ENCODE measurements at places on chromosomes 6 and 20.

DNA sequence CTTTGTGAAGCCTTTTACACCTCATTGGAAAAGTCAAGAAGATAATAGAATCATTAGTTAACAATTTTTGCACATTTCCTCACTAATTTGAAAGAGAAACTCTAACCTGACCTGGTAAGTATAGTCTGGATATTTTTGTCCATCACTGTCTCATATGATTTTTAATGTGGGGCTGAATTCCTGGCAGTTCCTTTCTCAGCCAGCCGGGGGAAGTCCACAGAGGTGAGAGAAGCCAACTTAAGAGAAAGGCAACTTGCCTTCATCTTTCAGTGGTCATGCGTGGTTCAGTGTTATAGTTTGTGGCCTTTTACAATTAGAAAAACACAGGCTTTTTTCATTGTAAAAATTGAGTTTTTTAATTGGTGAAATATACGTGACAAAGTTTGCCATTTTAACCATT is 80.6 kb downstream of the CDYL start:
- no peak for DNase-seq

DNA sequence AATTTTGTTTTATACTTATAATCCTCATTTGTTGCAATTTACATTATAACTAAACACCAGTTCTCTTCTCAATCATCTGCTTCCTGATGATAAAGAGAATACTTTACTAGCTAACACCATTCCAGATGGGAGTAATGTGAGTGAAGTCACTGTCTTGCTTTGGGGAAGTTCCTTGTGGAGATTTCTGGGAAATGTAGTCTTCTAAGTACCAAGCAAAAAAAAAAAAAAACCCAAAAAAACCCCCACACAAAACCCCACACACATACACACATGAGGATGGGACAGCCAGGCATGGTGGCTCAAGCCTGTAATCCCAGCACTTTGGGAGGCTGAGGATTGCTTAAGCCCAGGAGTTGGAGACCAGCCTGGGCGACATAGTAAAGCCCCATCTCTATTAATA is 2.2 kb upstream of the SNPH start:
- no peak for DNase-seq

- DNase-seq = no peak
Measured at GRCh38 chr6:104589940-104590339, 269.8 kb downstream of the HACE1 start.

- no peak for DNase-seq
Measured at GRCh38 chr6:91279740-91280493, 693.0 kb upstream of the MAP3K7 start.

DNA sequence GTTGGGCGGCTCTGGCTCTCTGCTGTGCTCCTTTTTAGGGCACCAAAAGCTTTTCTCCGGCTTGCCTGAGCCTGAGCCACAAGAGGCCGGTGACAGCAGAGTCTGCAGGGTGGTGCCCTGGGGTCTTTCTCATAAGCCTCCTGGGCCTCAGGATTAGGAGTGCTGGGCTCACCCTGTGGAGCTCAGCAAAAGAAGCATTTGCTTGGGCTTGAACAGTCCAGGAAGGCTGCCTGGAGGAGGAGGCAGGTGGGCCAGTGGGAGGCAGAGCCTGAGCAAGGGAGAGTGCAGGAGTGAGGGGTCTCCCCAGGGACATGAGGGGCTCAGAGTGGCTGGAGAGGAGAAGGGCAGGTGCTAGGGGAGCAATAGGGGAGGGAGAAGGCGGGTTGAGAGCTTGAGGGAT is 32.9 kb upstream of the MRGBP start:
- DNase-seq = no peak

GRCh38 chr6:12479881-12480280 is 189.7 kb downstream of the EDN1 start:
- no peak for DNase-seq

- no peak for DNase-seq
Measured at GRCh38 chr20:35496481-35496880, 33.0 kb downstream of the C20orf173 start.

- no peak for DNase-seq
Measured at GRCh38 chr20:33656010-33656782, 5.9 kb upstream of the C20orf144 start.

DNA sequence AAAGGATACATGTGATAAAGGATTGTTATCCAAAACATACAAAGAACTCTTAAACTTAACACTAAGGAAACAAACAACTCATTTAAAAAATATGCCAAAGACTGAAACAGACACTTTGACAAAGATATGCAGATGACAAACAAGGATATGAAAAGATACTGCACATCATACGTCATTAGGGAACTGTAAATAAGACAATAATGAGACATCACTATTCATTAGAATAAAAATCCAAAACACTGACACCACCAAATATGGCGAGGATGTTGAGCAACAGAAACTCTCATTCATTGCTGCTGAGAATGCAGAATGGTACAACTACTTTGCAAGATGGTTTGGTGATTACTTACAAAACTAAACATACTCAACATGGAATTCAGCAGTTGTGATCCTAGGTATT is 156.5 kb upstream of the FOXA2 start:
- DNase-seq = no peak

GRCh38 chr6:163263998-163264661 is 150.4 kb upstream of the QKI start:
- DNase-seq = no peak

GRCh38 chr20:22004946-22005345 is 299.5 kb downstream of the PAX1 start:
- no peak for DNase-seq

- no peak for DNase-seq
Measured at GRCh38 chr6:154732538-154733182, 556 bp upstream of the SCAF8 start.

DNA sequence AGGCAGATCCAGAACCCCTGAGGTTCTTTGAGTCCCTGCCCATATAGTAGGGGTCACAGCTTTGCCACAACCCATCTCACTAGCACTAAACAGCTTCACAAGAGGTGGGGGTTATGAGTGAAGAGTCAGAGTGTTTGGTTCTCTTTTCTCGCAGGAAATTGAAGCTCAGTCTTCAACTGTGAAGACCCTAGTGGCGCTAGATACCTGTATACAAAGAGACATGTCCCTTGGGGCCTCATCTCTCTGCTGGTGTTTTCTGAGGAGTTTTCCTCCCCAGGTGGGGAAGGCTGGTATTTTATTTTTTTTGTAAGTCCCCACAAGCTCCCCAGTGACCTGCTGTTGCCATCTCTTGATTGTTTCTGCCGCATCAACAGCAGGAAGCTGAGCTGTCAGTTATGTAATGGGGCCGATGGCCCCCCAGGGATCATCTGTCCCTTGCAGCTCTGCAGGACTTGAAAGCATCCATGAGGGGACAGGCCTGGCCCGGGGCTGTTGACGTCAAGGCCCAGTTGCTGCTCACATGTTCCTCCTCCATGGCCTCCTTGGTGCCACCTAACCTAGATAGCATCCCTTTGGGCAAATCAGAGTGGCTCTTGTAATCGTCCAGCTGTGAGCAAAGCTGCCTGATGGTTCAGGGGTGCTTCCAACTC is 23.1 kb downstream of the STK35 start:
- DNase-seq = no peak

GRCh38 chr6:21264288-21265033 is 329.1 kb upstream of the SOX4 start:
- DNase-seq = no peak

DNA sequence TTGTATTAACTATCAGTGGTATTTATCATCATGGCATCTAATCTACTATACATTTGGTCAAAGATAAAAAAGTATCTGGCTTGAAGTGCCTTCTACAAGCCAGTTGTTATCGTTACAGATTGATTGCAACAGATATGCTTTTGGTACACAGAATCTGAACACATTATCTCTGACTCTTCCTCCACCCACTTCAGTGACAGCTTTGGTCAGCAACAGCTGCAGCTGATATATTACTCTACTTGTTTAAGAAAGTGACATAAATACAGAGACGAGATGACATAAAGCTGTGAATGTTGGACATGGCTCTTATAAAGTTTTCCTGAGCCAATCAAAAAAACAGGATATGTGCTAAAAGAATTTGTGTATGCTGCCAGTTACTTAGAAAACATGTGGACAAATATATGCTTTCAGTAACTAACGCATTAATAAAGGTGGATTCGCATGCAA is 77.6 kb downstream of the HIVEP2 start:
- no peak for DNase-seq

- no peak for DNase-seq
Measured at GRCh38 chr20:47073766-47074475, 179.3 kb downstream of the EYA2 start.

DNA sequence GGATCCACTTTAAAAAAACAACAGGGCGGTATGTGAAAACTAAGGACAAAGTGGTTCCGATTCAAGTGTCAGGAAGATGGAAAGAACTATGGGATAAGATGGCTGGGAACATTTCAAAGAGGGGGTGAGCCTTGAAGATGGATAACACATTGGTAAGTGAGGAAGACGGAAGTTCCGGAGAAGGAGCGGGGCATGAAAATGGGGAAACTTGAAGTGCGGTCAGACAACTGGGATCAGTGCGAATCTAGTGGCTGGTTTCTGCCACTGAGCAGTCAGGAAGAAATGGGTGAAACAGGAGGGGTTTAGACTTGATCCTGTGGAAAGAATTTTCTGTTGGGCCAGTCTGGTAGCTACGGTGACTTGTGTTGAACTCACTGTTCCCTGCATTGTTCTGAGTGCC is 1.2 kb downstream of the NAA20 start:
- DNase-seq = no peak

DNA sequence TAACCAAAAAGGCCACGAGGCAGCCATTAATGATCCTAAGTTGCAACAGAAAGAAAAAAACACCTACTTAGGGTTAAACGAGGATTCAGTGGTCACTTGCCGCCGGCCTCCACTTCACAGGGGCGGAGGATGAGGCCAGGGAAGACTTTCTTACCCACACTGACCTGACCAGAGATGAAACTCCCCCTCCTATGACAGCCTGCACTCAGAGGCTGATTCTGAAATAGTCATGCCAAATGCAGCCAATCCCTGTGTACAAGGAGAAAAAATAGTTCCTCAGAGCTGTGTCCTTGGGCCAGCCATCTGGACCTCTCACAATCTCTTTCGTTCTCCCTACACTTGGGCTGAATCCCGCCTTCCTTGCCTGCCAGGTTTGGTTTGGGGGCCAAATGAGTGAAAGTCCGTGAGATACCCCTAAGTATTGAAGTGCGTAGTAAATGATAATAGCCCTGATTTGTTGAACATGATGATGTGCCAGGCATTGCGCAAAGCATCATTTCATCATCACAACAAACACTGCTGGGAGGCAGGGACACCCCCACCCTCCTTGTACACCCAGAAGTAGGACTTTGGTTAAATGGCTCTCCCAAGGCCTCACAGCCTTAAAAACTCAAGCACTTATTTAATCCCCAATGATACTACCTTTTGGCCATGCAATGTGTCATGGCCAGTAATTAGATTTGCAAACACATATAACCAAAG is 3.2 kb upstream of the IRF4 start:
- no peak for DNase-seq

DNA sequence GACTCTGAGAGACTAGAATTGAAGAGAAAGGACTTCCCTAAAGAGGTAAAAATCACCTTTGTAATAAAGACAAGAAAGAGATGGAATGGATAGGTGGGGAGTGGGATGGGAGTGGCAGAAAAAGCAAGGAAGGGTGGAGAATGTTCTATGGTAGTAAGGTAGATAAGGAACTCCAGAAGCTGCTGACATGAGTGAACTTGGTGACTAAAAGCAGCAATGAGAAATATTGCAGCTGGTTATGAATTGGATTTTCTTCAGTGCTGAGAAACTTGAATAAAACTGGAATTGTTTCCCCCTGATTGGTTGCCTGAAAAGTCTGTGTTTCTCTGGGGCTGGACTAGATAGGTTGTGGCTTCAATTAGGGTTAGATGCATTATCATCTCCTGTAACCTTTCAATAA is 15.7 kb upstream of the DTNBP1 start:
- no peak for DNase-seq

DNA sequence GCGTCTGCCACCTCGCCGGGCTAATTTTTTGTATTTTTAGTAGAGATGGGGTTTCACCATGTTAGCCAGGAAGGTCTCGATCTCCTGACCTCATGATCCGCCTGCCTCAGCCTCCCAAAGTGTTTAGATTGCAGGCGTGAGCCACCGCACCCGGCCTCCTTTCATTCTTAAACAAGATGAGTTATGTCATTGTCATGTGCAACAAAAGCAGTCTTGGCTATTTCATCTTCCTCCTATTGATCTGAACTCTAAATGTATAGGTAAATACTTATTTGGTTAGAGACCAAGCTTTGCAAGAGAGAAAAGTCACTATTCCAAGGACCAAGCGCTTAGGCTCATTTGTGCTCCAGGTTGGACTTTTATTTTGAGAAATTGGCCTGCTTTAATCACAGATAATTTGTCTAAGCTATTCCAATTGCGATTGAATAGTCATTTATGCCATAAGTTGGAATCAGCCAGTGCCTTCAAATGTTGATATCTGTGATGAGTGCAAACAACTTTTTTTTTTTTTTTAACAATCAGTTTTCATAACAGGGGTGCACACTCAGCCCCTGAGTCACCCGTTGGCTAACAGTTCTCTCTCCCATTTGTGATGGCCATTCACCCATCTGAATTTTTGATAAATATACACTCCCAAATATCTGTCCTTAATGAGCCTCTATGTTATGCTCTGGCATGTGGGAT is 167.3 kb downstream of the BCAS1 start:
- no peak for DNase-seq

GRCh38 chr20:11712639-11713160 is 205.0 kb upstream of the BTBD3 start:
- no peak for DNase-seq

DNA sequence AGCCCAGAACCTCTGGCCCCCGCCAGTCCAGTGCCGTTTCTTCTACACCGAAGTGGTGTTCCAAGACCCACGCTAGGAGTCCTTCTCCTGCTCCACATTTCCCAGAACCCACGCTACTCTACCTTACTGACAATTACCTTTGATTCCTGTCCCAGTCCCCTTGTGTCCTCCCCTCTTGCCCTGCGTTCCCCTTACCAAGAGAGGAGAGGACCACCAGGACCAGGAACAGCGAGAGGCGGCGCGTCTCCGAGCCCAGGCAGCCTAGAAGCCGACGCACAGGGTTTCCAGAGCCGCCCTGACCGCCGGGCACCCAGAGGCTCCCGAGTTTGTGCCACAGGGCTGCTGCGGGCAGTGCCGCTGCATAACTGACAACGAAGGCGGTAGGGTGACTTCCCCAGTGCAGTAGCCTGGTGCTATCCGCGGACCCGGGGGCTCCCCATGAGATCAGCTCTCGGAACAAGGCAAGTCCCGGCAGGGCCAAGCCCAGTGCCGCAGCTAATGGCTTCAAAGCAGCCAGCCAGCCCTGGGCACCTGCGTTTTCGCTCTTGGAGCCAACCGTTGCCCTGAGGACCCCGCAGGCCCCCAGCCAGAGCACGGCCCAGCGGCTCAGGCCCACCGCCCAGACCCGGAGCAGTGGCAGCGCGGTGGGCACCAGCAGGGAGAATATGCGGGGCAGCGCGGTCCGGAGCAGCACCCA is 512 bp downstream of the TAP1 start:
- peak; percentile 60 for DNase-seq

GRCh38 chr6:23456396-23456795 is 669.6 kb upstream of the NRSN1 start:
- no peak for DNase-seq

DNA sequence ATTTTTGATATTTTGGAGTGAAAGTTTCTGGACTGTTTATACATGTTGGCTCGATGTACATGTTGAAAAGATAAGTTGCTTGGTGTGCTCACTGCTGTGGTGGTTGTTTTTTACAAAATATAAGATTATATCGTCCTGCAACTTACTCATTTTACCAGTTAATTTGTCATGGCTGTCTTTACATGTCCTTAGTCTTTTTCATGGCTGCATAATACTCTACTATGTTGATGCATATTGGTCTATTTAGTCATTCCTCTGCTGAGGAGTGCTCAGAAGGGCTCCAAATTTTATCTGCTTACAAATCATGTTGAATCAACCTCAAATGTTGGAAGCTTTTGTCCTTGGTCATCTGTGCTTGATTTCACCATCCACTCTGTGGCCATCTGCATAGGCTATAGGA is 164.6 kb downstream of the BCKDHB start:
- DNase-seq = no peak
